ENCODE measurements at places on chromosomes 3 and 15. TPM values are rescaled to one million over a fixed set of nuclear protein-coding genes. Genes with fewer than 3 reads are reported as not detected.

The RNU6-1 gene
- not detected for total RNA-seq

The AADACL2 gene
- 0.16 TPM for total RNA-seq

The SLC28A1 gene
- not detected for total RNA-seq

The ADAMTS7 gene
- total RNA-seq, result 39.2 TPM

The MOBP gene
- not detected for total RNA-seq

The SPRED1 gene
- 10.9 TPM for total RNA-seq

The CLDN18 gene
- total RNA-seq, result 0.12 TPM

The PLEKHO2 gene
- total RNA-seq, result 19.4 TPM

The SCN11A gene
- total RNA-seq, result 0.07 TPM

The PRRT3 gene
- total RNA-seq, result 1.4 TPM

The RBPMS2 gene
- 84.2 TPM for total RNA-seq

The GPR171 gene
- 0.37 TPM for total RNA-seq

The DPPA2 gene
- total RNA-seq, result not detected

The CEMIP gene
- 0.22 TPM for total RNA-seq

- DNase-seq, result no peak
These were observed 25.7 kb downstream of the CGGBP1 start for GRCh38 chr3:88033079-88033478.

DNA sequence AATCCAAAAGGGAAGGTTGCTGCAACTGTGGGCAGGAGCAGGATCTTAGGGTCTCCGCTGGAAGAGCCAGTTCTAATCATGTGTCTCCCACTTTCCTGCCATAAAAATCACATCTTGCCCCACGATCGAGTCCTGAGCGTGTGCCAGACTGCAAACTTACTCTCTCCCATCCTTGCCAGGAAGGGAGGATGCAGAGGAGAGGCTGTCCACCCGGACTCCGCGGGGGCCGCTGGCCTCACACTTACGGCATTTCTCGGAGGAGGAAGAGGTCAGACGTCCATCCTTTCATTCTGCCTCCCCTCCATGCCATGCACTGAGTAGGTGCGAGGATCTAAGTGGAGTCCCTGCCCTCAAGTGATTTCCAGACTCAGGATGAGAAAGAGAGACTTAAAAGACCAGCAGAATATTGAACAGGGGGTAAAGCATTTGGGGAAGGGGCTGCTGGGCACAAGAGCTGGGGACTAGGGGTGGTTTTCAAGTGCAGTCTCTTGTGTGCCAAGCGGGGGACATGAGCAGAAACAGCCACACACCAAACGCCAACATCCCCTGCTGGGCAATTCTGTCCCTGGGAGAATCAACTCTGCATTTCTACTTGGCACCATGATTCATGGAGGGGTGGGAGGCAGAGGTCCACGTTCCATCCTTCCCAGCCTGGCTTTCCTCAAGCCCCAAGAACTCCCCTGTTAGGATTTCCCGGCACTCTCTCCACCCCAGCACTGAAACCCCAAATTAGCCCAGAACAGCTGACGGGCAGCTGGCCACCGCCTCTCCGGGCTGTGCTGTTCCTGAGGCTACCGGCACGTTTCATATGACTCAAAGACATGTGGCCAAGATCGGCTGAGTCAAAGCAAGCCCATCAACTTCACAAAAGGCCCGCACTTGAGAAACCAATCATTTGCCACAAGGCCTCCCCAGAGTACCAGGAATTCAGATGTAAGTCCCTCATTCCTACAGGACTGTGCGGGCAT, 11.6 kb downstream of the OXTR start:
- no peak for DNase-seq

GRCh38 chr3:102194760-102195159, 240.1 kb upstream of the ZPLD1 start:
- DNase-seq, result no peak

GRCh38 chr3:58452176-58452575, 18.5 kb upstream of the PDHB start:
- no peak for DNase-seq

DNA sequence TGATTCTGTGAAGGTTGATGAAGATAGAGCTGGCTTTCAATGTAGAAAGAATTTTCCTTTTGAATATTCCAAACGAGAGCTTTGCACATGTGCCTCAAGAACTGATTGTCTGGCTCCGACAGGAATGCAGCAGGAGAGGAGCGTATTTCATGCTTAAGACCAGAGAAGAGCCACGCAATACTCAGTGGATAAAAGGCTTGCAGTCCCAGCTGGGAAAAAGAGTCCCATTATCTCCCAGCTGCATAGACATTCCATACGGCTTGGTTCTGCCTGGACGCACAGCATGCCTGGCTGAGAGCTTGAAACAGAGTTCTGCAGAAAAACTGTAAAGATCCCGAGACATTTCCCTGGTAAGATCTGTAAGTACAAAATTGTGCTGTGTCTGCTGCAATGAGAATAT, at the start of gene CNTN6:
Gene CNTN6 (plus strand): TSS at position 254 of the 400 bp plus-strand sequence. CDS start 54,985 bp downstream, outside the sequence.
- no peak for DNase-seq

- DNase-seq, result no peak
These were observed 14.6 kb downstream of the HDAC11 start for GRCh38 chr3:13494463-13495350.

- peak; percentile 63 for DNase-seq
These were observed 38.6 kb upstream of the SFMBT1 start for GRCh38 chr3:53084310-53085001.

- no peak for DNase-seq
These were observed 22.9 kb downstream of the RAB8B start for GRCh38 chr15:63212050-63213004.

DNA sequence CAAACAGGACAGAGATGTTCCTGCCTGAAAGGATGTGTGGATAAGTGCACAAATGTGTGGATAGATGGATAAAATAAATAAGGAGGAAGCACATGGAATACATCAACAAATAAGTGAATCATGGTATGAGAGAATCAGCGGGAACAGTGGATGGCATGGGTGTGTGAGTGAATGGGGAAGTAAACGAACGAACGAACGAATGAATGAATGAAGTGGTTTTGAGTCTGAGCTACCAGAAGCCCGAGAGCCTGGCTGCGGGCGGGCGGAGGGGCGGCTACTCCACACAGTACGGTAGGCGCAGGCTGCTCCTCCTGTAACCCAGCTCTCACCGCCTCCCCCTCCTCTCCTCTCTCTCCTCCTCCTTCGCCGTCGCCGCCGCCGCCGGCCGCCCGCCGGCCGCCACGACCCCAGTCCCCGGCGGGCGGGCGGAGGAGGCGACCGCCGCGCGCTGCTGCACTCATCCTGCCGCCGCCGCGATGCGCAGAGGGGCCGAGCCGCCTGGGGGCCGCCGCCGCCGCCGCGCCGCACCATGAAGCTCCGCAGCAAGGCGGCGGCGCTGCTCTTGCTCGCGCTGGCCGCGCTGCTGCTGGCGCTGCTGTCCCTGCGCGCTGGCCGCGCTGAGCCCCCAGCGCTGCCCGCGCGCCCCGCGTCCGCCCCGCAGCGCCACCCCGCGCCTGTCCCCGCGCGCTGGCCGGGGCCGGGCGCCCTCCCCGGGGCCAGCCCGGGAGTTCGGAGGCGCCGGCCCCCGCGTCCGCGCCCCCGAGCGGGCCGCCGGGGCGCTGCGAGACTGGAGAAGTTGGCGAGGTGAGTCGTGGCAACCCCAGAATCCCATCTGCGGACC, at the start of gene GXYLT2:
Gene GXYLT2 (plus strand): TSS at position 342 of the 841 bp plus-strand sequence. CDS start 188 bp downstream, at position 530.
- peak; percentile 75 for DNase-seq

GRCh38 chr3:169379496-169380090, 283.9 kb downstream of the MECOM start:
- no peak for DNase-seq

GRCh38 chr3:13261892-13262291, 158.2 kb downstream of the NUP210 start:
- DNase-seq, result no peak

DNA sequence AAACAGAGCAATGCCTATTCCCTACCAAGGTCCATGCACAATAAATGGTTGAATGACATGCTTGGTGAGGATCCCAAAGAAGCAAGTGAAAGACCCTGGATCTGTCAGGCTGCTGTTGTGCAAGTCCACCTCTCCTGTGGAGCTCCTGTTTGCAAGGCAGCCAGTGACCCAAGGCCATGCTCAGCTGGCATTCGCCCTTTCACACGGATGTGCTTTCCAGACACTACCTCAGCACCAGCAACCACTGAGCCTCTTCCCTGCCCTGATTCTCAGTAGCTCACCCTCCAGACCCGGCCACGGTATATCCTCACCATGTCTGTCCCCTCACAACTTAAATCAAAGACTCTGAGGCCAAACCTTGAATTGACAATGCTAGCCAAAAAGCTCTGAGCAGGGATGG, 23.3 kb downstream of the WWTR1 start:
- no peak for DNase-seq

- no peak for DNase-seq
These were observed 699 bp upstream of the MESP1 start for GRCh38 chr15:89751748-89752147.

GRCh38 chr3:49495023-49495422, 25.0 kb downstream of the DAG1 start:
- no peak for DNase-seq

DNA sequence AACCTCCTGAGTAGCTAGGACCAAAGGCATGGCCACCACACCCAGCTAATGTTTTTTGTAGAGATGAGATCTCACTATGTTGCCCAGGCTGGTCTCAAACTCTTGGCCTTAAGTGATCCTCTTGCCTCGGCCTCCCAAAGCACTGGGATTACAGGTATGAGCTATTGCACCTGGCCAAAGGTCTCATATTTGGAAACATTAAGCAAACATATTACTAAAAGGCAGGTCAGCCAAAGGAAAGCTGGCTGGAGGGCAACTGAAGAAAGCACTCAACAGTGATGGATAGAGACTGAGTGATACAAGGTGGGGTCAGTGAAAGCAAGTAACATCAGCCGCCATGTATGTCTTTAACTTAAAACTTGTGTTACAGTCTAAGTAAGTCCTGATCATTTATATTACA, 57.5 kb downstream of the TBC1D2B start:
- DNase-seq, result no peak

GRCh38 chr3:38311476-38311875, 29.4 kb downstream of the SLC22A14 start:
- DNase-seq, result no peak

DNA sequence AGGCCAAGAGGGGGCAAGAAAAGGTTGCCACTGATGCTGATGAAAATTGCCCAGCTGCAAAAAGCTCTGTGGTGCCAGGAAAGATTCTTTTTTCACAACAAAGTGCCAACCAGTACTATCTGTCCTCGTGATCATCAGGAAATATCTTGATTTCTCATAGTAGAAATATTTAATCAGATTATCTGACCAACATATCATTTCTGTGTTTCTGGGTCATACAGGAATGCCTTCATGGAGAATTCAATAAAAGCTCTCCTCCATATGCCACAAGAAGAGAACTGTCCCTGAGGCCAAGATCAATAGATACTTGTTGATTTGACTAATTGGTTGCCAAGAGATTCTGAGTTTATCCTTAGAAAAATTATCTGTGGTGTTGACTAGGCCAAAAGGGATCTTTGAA, 63.5 kb downstream of the FSIP1 start:
- DNase-seq, result no peak

- DNase-seq, result no peak
These were observed at the start of gene SPTSSB for GRCh38 chr3:161371441-161372320. Gene SPTSSB (minus strand): TSS chr3:161371517. CDS start chr3:161346323, 25,194 bp downstream.

DNA sequence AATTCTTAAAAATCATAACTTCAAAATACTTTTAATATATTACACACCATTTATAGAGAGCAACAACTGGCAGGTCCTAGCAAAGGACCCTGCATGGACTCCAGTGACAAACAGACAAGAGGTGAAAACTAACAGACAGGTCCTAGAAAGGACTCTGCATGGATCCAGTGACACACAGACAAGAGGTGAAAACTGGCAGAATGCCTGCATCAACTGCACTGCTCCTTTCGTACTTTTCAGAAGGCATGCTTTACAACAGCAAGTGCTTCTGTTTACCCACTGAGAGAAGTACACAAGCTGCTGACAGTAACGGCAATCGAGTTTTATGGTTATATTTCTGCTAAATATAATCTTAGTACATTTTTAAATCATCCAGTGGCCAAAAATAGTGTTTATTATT, 24.3 kb upstream of the GP5 start:
- DNase-seq, result no peak

DNA sequence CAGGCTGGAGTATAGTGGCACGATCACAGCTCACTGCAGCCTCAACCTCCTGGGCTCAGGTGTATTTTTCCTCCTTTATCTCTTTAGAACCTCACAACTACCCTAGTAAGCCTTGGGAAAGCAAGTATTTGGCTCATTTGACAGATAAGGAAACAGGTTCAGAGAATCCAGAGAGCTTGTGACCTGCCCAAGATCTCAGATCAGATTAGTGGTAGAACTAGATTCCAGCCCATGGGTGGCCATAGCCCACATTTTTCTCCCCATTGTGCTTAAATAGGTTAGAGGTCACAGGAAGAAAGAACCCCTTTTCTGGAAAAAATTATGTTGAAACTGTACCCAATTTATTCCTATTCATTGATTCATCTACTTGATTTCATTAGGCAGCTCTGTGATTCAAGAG, 64.3 kb downstream of the TSC22D2 start:
- no peak for DNase-seq

- DNase-seq, result no peak
These were observed 701 bp downstream of the EIF5A2 start for GRCh38 chr3:170907637-170908234.

DNA sequence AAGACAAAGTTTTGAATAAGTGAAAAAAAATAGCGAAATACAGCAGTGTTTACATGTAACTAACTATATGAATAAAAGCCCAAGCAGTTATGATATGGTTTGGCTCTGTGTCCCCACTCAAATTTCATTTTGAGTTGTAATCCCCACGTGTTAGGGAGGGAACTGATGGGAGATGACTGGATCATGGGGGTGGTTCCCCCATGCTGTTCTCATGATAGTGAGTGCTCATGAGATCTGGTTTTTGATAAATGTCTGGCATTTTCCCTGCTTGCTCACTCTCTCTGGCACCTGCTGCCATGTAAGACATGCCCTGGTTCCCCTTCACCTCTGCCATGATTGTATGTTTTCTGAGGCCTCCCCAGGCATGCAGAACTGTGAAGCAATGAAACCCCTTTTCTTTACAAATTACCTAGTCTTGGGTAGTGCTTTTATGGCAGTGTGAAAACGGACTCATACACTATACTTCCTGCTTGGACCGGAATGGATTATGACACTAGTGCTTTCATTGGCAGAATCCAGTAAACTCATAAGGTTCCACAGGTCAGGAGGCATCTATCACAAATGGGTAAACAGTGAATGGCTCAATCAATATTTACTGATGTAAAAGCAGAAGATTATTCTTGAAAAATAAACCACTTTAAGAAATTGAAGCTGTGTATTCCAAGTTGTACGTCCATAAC, 192.1 kb downstream of the CBLB start:
- no peak for DNase-seq

DNA sequence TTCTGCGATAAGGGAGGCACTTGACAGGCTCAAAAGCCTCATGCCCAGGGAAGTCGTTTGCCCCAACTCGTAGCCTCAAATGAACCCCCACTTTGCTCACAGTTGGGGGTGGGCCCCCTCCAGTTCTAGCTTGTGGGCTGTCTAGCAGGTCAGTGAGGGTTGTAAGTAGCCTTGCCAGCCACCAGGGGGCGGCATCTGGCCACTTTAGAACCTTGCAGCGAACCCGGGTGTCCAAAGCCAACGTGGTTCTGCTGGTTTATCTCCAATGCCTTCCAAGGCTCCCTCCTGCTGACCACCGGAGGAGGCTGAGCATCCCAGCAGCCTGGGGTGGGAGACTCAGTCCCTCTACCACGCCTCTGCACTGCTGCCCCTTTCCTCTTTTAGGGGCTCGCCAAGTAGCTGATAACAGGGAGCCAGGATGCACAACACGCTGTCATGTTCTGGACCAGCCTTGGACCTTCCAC, 9.2 kb upstream of the RBSN start:
- DNase-seq, result no peak

Measured in right atrium auricular region (tissue), 2 donors.